ENCODE measurements at places on chromosomes 7 and 10.
A peak's percentile ranks its signal among the peaks of the same experiment; 100 is the strongest.

DNA sequence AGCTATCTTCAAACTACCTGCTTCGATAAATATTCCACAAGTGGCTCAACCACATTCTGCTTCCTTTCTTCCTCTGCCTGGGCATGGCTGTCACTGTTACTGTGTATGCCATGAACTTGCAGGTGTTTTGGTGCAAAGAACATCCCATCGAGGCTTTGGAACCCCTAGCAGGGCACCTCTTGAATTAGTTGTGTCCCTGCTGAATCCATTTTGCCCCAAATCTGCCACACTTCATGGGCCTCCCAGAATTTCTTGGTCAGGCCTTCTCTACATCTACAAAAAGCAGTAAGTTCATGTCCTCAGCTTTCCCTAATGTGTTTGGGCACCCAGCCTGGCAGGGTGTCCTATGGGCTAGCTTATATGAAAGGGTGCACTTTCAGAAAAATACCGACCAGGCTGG is 53.6 kb downstream of the AKR1B1 start:
- no peak for DNase-seq

DNA sequence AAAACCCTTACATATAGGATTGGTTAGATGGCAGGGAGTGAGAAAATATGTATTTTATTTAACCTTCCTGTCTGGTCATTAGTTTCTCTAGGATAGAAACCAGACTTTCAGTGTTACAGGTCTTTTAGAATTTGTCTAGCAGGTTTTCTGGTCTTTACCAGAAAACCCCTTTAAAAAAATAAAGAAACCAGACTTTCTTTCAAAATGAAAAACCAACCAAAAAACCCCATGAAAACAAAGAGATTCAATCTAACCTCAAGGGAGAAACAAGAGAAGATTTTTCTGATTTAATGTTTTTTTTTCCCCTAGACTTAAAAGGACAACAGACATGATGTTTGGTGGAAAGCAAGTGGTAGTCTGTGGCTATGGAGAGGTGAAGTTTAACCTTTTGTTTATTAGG is 28.7 kb upstream of the STRIP2 start:
- no peak for DNase-seq

GRCh38 chr10:116873134-116873533 is 23.8 kb downstream of the ENO4 start:
- no peak for DNase-seq

DNA sequence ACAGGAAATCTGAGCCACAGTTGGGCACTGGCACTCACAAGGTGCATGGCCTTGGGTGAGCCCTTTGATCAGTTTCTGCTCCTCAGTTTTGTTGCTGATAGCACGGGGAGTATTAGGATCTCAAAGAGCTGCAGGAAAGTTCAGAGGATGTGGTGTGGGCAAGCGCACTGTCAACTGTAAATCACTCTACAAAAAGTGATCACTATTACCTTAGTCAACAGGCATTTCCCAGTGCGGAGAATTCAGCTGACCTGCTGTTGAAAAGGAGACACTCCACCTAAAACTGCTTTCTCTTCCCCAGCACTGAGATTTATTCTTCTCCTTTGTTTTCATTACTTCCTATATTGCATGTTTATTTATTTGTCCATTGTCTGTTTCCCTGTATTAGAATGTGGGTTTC is 331.0 kb downstream of the PRPF18 start:
- no peak for DNase-seq

DNA sequence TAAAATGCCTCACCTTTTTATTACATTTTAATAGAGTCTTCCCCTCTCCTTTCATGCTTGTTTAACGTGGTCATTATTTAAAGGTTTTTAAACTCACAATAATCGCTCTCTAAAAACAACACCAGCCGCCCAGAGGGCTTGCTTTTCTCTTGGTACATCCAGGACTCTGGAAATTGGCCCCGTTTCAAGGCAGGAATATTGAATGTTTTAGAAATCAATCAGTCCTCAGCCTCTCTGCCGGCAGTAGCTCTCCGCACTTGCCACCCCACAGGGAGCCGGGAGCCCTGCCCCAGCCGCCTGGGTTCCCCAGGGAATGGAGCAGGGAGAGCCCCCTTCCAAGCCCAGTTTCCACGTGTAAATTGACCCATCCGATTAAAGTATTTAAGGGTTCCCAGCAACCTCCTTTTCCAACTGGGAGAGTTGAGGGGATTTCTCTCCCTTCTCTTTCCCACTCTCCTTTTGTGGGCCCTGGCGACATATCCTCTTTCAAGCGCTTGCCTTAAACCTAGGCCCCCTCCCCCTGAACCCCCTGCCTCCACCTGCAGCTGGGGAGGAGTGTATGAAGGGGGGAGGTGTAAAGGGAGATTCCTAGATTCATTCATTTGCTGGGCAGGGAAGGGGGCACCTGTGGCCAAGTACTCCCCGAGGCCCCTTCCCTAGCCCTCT is 1.9 kb downstream of the FGF8 start:
- no peak for DNase-seq

- no peak for DNase-seq
Measured at GRCh38 chr10:54749623-54750022, 51.4 kb downstream of the PCDH15 start.

DNA sequence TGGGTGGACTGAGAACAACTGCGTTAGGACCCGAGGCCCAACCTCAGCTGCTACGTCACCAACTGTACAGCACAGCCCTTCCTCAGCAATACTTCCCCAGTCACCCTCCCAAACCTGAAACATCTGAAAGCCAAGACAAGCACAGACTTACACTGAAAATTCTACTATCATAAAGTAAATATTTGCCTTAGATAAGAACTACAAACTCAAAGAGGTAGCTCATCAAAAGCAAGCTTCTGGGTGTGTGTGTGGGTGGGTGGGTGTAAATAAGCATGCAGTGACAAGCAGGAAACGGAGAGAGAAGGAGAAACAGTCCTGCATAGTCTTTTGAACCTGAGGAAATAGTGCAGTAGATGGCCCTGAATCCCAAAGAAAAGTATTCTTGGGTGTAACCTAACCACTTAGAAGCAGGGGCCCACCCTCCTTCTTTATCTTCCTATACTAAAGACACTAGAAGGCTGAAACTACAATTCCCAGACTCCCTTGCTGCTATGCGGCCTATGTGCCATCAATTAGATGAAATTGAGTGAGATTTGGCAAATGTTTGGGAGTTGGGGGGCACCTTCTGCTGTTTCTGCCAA is 18.7 kb downstream of the SLC25A13 start:
- DNase-seq, result no peak

DNA sequence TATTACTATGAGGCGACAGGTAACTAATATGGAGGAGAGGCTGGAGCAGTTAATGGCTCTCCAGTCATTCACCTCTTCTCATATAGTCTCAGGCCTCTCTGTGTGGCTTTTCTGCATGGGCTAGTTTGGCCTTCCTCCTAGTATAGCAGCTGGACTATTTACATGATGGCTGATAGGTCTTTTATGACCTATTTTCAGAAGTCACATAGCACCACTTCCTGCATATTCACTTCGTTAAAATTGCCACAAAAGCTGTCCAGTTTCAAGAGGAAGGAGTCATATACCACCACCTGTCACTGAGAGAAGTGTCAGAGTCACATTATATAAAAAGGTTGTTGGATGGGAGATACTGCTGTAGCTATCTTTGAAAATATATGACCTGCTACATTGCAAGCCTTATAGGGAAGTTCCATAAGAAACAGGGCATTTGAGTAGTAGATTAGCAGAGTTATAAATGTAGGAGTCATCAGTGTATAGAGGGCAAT is 8.0 kb upstream of the DMTF1 start:
- DNase-seq, result no peak

GRCh38 chr10:78992333-78992732 is 76.4 kb upstream of the ZMIZ1 start:
- no peak for DNase-seq

- peak; percentile 37 for DNase-seq
Measured at GRCh38 chr10:5958077-5958476, 19.3 kb downstream of the IL15RA start.

DNA sequence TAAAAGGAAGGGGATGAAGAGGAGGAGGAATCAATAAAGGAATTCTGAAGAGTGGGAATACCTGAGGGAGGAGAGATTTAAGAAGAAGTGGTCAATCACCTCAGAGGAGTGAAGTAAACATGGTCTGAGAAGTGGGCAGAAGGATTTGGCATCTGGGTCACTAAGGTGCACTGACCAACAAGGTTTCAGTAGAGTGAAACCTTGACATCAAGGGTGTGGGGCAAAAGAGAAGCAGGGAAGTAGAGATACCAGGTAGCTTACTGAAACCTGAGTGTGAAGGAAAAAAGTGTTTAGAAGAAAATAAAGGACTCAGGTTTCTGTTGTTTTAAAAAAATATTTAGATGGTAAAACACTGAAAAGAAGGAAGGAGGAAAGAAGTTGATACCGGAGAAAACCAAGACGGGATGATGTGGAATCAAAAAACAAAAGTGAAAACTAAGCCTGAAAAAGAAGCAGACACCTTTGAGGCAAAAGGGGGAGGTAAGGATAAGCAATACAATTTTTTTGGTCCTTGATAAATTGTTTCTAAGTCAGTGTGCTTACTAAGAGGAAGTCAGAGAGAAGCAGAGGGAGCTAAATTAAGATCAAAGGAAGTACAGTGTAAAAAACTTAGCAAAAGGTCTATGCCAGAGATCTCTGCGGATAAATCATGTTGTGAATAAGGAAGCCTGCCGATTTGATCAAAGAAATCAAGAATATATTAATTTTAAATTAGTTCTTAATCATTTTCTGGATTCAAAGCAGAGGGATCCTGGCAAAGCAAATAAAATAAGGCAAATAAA is 137.2 kb upstream of the GPR22 start:
- DNase-seq, result no peak

DNA sequence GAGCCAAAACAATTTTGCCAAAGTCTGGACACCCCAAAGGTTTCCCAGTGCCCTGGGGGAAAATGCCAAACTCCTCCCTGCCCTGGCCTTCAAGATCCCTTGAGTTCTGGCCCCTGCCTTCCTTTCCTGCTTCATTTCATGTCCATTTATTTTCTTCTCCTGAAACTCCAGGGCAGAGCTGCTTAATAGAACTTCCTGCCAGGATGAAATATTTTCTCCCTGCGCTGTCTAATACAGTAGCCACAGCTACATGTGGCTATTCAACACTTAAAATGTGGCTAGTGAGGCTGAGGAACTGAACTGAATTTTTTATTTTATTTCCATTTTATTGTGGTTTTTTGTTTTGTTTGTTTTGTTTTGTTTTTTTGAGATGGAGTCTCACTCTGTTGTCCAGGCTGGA is 49.6 kb downstream of the COL13A1 start:
- DNase-seq, result no peak

DNA sequence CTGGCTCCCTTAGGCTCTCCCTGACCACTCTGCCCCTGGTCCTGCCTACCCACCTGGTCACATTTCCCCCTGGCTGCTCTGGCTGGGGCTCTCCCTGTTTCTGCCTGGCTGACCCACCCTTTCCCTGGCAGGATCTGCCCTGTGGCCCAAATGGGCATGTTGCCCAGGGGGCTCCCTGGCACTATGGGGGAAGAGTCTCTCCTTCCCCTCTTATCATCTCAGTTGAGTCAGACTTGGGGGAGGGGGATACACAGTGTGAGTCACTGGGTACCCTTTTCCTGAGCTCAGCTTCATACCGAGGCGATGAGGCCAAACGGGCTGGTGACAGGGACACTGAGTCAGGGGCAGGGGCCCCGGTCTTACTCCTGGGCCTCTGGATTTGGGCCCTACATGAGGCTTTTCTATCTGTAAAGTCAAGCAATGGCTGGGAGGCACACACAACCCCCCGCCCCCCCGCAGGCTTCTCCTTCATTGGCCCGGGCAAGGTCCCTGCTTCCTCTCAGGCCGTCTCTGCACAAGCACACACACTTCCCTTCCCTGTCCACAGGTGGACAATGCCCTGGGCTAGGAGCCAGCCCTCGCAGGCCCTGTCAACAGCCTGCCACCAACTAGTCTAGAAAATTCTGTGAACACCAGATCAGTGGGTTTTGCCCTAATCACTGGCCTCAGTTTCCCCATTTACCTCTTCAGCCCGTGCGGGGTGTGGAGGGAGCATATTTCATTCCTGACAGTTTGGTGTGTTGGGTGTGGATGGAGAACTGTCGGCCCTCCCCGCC is 627 bp upstream of the FLNC start:
- DNase-seq, result no peak

DNA sequence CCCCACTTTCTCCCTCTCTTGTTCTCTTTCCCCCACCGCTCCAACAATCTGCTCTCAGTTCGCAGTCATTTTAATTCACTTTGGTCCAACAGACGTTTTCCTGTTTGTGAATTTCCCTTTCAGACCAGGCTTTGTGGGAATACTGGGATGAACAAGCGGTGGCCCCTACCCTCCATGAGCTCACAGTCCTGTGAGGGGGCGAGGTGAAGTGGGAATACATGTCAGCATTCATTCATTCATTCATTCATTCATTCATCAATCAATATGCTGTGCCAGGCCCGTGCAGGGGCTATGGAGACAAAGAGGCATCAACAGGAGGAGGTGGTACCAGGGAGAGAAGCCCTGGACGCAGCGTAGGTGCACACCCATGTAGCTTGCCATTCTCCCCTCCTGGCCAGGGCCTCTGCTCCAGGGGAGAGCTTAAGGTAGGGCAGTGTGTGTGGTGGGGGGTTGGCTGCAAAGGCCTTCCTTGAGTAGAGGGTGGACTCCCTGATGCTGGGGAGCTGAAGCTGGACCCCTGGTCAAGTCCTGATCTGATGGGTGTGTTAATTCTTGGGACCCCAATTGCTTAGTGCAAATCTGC is 16.1 kb downstream of the PRF1 start:
- DNase-seq, result no peak

DNA sequence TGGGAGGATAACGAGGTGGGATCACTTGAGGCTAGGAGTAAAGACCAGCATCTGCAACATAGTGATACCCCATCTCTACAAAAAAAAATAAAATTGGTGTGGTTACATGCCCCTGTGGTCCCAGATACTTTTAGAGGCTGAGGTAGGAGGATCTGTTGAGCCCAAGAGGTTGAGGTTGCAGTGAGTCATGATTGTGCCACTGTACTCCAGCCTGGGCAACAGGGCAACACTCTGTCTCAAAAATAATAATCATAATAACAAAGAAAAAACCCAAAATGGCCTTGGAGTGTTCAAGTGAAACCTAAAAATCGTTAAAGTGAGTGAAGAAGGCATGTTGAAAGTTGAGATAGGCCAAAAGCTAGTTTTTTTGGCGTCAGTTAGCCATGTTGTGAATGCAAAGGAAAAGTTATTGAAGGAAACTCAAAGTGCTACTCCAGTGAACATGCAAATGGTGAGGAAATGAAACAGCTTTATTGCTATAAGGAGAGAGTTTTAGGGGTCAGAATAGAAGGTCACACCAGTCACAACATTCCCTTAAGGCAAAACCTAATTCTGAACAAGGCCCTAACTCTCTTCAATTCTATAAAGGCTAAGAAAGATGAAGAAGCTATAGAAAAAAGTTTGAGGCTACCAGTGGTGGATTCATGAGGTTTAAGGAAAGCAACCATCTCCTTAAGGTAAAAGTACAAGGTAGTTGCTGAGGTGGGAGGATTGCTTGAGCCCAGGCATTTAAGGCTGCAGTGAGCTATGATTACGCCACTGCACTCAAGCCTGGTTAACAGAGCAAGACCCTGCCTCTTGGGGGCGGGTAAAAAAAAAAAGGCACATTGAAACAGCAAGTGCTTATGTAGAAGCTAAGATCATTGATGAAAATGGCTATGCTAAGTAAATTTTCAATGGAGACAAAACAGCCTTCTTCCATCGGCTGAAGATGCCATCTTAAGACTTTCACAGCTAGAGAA is 45.4 kb upstream of the STOX1 start:
- no peak for DNase-seq

- DNase-seq, result no peak
Measured at GRCh38 chr7:13327669-13328068, 640.2 kb downstream of the ARL4A start.

- no peak for DNase-seq
Measured at GRCh38 chr7:129616530-129616929, 5.0 kb downstream of the NRF1 start.

GRCh38 chr10:43128958-43129706 is 9.1 kb upstream of the CSGALNACT2 start:
- peak; percentile 95 for DNase-seq
